ENCODE measurements at places on chromosomes 16 and 17. TPM values are rescaled to one million over a fixed set of nuclear protein-coding genes. Genes with fewer than 3 reads are reported as not detected.

DNA sequence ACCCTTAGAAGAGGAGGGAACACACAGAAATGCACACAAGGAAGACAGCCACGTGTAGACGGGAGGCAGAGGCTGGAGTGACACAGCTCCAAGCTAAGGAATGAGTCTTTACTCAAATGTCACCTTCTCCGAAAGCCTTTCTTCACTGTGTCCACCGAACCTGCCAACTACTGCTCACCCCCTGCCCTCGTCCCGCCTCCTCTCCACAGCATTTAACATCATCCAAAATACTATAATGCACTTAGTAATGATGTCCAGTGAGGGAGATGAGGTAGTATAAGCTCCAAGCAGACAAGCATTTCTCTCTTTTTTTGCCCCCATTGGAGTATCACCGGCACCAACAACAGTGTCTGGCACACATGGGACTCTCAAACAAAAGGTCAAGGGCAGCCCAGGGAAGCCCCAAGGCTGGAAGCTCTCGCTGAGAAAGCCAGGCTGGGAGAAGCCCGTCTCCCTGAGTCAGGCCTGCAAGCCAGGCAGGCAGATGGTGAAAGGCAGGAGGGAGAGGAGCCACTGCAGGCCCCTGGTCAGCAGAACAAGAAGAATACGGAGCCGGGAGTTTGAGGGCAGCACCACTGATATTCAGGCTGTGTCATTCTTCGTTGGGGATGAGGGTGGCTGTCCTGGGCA lies 25.9 kb downstream of the ZFHX3 start:
- no peak for DNase-seq

The OSGIN1 gene
- total RNA-seq = 1.3 TPM

GRCh38 chr16:47004652-47005051 lies 31.2 kb upstream of the DNAJA2 start:
- no peak for DNase-seq

DNA sequence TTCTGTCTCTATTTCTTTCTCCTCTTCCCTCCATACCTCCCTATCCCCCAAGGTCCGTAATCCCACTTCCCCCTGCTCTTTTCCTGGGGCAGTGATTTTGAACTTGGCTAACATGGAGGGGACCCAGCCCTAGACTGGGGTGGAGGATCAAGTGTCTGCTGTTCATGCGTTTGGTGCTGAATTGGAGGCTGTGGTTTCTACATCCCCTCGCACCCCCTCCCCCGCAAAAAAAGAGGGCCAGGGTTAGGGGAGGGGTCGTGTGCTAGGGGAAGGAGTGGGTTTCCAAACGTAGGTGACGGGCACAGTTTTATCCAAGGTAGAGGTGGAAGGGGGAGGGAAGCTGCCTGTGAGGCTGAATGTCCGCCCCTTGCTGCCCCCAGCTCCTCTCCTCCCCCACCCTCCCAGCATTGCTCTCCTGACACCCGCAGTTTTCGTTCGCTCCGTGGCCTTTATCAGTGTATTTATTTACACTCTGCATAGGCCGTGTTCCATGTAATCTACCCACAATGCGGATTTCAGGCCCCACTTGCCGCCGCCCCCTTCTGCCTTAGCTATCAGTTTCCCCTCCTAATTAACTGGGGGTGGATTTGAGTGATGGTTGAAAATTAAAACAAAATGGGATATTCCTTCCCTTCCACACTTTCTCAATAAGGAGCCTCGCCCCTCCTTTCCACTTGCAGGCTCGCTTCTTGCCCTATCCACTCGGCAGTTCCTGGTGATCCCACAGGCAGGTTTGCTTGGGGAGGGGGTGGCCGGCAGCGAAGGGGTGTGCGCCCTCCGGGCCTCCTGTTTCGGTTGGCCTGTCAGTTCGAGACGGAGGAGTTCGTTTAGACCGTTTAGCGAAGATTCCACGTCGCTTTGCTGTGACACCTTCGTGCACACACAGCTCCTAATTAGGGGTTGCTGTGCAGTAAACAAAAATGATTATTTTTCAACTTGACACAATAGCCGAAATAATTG lies 2.0 kb downstream of the GNAO1 start:
- no peak for DNase-seq

The TBC1D28 gene
- not detected for total RNA-seq

DNA sequence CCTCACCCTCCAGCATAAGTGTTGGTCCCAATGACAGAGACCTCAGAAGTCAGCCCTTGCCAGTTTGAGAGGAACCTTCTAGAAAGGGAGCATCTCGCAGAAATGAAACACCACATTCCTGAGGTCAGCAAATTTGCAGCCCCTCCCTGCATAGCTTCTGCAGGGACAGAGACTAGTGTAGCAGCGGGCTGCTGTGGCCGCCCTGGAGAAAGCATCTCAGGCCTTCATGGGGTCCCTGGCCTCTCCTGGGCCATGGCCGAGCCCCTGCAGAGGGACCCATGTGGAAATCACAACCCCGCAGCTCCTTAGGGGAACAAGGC lies 11.4 kb downstream of the HS3ST6 start:
- no peak for DNase-seq

- no peak for DNase-seq
Measured at GRCh38 chr17:28130472-28130871, 88.0 kb downstream of the NLK start.

DNA sequence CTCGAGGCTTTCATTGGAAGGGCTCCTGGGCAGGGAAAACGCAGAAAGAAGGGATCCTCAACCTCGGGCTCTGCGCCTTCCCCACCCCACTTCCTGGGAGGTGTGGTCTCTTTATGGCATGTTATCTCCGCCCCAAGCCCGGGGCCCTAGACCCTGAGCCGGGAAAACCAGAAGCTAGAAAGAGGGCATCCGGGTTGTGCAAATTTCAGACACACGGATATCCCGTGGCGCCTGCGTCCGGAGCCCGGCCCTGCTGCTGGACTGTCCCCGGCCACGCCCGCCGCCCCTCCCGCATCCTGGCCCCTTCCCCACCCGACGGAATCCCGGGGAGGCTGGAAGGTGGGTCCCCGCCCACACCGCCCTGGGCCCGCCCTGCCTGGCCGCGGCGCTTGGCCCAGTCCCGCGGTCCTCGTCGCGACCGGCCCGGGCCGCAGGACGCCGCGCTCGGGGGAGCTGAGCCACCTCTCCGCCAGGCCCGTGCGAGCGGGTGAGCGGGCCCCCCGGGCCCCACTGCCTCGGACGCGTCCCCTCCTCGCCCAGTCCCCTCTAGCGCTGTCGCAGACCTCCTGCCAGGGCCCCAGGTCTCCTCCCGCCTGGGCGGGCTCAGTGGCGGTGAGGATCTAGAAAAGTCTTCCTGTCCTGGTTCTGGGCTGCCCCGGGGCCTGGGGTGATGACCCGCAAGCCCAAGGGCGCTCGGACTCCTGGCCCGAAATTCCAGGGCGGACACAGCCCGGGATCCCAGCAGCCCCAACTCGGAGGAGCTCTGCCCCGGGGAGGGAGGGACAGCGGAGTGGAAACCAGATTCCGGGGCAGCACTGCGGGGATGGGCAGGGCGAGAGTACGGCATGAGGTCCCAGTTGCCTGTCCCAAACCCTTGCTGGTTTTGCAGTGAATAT lies at the start of gene SLC16A5:
TSS of gene SLC16A5 (plus strand) at position 397 of the 896 bp plus-strand sequence. CDS start 5,683 bp downstream, outside the sequence.
- DNase-seq = no peak

DNA sequence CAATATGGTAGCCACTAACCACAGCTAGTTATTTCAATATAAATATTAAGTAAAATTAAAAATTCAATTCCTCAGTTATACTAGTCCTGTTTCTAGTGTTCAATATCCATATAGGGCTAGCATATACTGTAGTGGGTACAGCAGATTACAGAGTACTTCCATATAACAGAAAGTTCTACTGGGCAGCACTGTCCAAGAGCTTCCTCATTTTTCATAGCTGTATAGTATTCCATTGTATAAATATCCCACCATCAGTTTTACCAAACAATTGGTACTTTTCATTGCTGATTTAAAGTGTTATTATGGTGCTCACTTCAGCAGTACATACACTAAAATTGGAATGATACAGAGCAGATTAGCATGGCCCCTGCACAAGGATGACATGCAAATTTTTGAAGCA lies 20.4 kb downstream of the ACSM3 start:
- DNase-seq = no peak

The CACNA1H gene
- not detected for total RNA-seq

DNA sequence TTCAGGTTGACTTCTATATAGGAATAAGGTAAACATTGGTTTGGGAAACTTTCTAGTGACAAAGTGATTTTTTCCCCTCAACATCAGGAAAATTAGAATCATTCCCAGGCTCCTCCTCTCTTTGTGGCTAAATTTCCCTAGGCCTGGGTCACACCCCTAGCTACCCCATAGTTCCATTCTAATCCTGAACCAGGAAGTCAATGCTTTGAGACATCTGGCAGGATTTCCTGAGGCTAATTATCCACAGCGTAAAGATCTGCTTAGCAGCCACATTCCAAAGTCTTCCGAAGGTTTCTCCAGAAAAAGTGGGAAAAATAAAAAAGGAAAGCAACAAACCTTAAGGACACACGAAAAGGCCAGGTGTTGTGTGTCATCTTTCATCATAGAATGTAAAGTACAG lies 60.3 kb upstream of the CORO6 start:
- DNase-seq = no peak

The CDK3 gene
- total RNA-seq = 3.3 TPM

Data from foreskin keratinocyte (primary cell).